ENCODE measurements at places on chromosomes 4 and X.

DNA sequence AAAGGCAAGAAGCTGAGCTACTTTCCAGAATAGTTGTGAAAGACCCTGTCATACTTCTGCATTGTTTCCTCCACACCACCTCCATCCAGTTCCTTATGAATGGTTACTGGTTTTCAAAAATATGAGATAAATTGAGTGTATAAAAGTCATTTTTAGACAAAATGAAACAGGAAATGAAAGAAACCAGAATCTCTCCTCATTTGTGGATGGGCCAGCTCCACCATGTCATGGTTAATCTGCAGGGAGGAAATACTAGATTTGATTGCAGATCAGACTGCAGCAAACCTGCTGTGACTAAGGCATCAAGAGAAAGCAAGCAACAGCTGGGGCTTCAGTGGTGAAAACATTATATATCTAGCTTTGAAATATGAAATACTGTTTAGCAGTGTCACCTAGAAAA lies 23.8 kb downstream of the F9 start:
- DNase-seq, result no peak

GRCh38 chrX:107880054-107880610 lies 54.5 kb downstream of the MID2 start:
- DNase-seq, result no peak

DNA sequence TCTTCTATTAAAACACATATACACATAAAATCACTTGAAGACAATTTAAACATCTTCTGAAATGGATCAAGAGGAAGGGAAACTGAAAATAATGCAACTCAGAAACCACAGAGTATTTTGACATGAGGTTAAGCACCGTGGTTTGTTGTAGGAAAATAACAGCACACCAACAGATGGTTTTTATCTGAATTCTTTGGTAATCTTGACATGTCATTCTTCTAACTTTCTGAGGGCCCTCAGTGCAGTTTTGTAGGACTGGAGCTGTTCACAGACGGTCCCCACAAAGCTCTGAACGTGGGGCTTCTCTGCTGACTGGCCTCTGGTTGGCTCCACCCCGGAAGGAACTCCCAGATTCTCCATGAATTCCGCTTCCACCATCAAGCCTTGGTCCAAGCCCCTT lies 16.0 kb upstream of the TLR8 start:
- DNase-seq, result no peak

DNA sequence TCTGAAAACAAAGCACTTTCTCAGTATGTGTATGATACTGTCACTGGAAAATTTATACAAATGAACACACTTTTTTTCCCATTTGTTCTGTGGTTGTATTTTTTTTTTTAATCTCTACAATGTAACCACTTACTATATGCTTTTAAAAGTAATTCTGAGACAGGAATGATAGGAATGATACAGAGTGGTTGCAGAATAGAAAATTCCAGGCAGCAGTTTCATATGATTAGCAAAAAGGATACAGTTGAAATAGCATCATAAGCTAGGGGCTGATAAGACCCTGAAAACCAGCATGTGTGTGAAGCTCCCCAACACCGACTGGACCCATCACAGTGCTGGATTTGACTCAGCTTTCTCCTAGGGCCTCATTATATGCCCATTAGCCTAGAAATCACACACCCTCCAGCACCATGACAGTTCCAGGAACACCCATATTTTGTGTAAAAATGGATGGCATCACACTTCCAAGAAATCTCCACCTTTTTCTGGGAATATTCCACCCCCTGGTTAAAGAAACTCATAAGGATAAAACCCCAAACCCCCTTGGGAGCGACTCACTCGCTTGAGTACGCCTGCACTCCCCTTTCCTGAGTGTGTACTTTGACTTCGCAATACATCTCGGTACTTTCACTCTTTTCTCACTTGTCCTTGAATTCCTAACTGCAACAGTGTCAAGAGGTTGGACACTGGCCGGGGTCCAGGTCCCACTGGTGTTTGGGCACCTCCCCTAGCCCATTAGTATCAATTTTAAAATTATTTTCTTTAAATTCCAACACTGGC lies 77.4 kb upstream of the AGA start:
- DNase-seq, result no peak

GRCh38 chrX:132433551-132433950 lies 55.3 kb downstream of the MBNL3 start:
- DNase-seq, result no peak

GRCh38 chr4:47974566-47974965 lies 41.9 kb downstream of the CNGA1 start:
- no peak for DNase-seq

DNA sequence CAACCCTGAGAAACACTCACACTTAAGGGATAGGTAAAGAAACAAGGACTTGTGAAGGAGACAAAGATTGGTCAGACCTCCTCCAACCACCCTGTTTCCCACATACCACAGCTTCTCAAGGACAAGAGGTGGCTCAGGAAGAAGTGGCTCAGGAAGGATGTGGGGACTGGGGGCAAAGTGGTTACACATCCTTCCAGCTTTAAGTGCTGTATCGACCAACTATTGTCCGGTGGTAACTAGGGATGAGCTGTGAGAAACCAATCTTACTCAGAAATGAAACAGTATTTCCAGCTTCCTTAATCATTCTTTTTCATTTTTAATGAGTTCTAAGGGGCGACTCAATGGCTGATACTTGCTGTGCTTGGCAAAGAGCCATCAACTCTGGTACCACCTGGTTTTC lies 8.5 kb upstream of the LHFPL1 start:
- DNase-seq, result no peak

DNA sequence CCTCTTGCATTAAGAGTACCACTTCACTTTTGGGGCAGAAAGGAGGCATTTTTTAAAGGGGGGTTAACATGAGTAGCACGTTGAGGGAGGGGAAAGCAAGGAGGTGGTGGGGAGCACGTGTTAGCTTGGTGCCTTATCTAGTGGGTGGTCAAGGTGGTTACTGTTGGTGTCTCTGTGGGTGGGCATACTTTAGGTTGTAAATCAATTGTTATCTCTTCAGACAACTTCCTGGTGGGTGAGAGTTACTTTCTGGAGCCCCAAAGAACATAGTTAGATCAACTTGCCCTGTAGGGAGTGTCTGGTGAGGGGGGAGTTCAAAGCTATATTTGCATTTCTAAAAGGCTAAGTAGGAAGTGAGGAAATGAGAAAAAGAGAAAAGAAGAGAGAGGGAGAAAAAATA lies 297.7 kb upstream of the CLNK start:
- DNase-seq, result no peak

DNA sequence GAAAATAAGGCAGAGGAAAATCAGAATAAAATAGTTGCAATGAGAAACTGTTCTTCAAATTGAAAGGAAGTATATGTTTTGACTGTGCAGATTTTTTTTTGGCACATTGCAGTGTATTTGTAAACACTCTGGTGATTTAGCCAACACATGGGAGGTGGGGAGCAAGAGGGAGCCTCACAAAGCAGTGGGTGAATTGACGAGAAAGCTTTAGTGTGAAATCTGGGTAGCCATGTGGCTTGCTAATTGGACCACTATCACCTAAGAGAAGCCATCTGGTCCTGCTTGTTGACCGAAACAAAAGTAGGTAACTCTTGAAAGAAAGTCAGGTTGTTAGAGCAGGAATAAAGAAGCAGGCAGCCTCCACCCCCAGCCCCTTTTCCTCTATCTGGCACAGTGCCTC lies 10.4 kb downstream of the CLCN5 start:
- DNase-seq, result no peak

DNA sequence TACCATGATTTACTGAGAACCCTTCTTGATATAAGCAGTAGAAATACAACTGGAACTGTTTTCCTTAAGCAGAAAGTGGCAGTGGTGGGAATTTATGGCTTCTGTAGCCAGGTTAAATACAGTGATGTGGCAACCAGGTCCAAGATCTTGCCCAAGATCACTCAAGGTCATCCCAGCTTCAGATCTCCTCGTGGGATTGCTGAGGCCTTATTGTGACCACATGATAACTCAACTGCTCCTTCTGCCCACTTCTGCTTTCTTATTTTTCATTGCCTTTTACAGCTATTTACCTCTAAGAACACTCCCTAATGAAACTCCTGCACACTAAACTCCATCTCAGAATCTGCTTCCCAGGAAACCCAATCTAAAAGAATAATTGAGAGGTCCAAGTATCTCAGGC lies 12.4 kb upstream of the CYBB start:
- DNase-seq, result no peak

GRCh38 chr4:105622269-105622668 lies 69.8 kb downstream of the ARHGEF38 start:
- no peak for DNase-seq

DNA sequence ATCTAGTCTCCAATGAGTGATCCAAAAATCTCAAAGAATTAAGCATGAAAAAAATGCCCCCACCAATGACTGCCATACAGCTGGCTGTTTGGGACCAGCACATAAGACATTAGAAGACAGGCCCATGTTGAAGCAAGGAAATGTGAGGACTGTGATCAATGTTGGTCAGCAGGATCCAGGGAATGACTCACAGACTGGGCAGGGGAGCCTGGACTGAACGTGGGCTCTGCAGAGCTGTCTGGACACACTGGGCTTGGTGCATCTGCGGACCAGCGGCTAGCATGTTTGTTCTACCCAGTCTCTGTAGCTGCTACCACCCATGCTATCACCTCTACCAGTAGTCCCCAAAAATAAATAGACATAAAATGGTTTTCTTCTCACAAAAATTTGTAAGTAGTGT lies 108.6 kb downstream of the PALLD start:
- DNase-seq, result no peak

DNA sequence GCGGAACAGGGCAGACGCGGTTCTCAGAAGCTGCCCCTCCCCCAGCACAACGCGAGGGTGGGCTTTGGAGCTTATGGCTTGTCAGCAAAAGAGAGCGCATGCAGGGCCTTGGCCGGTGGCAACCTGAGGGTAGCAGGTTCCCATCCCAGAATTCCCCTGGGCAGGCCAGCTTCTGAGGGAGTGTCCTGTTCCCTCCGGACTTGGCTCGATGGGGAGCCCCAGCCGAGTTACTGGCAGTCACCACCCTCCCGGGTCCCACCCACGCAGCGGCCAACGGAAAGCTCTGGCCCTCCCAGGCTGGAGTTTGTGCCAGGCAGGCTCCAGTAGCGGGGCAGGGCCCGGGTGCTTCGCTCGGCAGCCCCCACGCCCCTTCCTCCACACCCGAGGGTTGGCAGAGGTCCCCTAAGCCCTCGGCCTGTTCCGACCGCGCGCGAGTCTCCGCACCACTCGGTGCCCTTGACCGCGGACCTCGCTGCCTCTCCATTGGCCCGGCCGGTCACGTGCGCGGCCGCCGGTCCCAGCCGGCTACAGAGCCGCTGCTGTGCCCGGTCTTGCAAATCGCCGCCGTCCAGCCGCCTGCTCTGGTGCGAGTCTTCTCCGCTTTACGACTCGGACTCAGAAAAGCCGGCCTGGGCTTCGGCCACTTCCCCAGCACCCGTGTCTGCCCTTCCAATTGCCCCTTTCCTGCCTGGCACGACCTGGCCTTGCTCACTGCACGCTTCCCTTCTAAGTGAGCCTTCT lies 20.9 kb upstream of the MTM1 start:
- no peak for DNase-seq

GRCh38 chr4:101914761-101915160 lies 124.2 kb downstream of the BANK1 start:
- DNase-seq, result no peak

GRCh38 chr4:84220990-84221389 lies 278.1 kb downstream of the NKX6-1 start:
- DNase-seq, result no peak

- no peak for DNase-seq
These were observed 514.8 kb upstream of the TENM3 start for GRCh38 chr4:181728305-181728966.

- no peak for DNase-seq
These were observed 67.2 kb downstream of the SLIT2 start for GRCh38 chr4:20318909-20319277.

- no peak for DNase-seq
These were observed 51.4 kb downstream of the ENOX2 start for GRCh38 chrX:130851569-130851968.

DNA sequence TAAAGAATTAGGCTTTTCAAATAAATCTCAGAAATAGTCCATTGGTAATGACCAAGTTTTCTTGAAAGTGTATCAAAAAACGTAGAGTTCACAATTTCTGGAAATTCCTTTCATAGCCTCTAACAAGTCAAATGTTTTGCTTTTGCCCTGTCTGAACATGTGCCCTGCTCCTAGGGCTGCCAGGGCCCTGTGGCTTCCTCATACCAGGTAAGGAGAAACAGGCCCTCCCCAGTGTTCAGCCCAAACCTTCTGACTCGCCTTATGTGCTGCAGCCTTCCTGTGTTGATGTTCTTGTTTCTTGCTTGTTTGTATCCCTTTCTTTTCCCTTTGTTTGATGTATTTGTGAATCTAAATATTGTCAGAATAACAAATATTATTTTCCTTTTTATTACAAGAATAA lies 146.1 kb upstream of the PACRGL start:
- DNase-seq, result no peak

DNA sequence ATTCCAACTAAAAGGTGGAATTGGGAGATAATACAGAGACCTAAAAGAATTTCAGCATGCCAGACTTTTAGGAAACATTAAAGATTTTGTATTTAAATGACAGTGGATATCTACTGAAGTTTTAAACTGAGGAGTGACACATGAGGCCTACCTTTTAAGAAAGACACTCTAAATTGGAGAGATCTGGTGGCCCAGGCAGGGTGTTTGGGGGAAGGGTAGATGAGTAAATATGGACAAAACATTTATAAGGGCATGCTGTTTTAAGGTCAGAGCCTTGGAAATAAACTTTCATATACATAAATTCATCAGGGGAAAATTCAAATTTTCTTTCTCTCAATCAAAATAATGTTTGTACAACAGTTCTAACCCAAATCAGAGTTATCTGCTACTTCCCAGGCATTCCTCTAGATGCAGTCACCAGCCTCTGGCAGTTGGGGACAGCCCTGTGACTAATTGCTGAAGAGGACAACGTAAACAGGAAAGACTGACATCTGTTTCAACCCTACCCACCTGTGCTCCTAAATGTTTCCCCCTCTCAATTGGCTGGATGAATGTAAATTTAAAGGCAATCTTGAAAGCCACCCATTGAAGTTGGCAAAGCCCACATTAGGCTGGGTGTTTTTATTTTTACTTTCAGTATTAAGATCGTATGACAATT lies 1646.9 kb upstream of the ADGRL3 start:
- DNase-seq, result no peak

DNA sequence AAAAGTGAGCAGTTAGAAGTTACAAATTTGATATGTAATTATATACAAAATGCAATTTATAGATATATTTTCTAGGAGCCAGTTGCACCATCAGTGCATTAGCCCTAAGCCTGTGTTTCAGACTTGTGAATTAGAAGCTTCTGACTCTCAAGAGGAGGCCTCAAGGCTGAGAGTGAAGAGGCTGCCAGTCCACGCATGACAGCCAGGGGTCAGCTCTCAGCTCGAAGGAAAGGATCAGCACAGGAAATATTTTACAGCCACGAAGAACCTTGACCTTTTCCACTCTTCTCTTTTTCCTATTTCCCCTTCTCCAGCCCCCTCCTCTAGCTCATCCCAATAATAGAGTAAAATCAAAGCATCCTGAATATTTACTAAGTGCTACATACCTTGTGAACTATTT lies 642.4 kb downstream of the TRIML1 start:
- DNase-seq, result no peak

DNA sequence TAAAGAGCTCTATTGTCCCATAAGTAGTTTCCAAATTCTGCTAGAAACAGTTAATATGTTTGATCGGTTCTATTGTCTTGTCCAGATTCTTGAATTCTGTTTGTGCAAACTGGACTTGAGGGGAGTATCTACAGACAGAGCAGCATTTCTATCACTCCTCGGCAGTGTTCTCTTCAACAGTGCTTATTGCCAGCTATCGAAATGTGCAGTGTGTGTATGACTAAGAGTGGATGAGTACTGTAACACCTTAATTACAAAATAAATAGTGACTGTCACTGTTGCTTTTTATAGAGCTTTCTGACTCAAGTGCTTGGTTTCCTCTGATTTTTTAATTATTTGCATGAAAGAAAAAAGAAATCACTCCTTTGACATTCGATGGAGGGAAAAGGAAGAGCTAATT lies 274.6 kb downstream of the RPA4 start:
- DNase-seq, result no peak
